Hepatocyte (in vitro differentiated cells): ENCODE measurements at places on chromosomes 1 and 21. TPM values are rescaled to one million over a fixed set of nuclear protein-coding genes. Genes with fewer than 3 reads are reported as not detected.

DNA sequence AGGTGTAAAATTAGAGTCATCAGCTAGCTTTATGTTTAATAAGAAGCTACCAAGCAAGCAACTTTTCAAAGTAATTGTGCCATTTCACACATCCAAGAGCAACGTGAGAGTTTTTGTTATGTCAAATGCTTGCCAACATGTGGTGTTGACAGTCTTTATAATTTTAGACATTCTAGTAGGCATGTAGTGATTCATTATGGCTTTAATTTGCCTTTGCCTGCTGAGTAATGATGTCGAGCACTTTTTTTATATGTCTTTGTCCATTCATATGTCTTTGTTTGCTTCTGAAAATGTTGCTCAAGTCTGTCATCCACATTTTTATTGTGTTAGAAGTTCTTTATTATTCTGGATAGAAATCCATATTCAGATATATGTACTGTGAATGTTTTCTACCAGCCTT is 21.4 kb upstream of the CHIT1 start:
- DNase-seq: no peak

The ITLN2 gene
- polyA plus RNA-seq: 1.7 and 3.6 TPM in 2 replicates

The SPRR2B gene
- not detected in 2 replicates for polyA plus RNA-seq

GRCh38 chr1:54814126-54814498 is 13.0 kb upstream of the TTC22 start:
- DNase-seq: peak; percentile 3

The CFHR4 gene
- polyA plus RNA-seq: 0.21 and 1.2 TPM in 2 replicates

The MTMR11 gene
- polyA plus RNA-seq: 34.0 and 40.2 TPM in 2 replicates

- no peak for DNase-seq
Observed at GRCh38 chr1:203547771-203548421, 53.9 kb downstream of the OPTC start.

DNA sequence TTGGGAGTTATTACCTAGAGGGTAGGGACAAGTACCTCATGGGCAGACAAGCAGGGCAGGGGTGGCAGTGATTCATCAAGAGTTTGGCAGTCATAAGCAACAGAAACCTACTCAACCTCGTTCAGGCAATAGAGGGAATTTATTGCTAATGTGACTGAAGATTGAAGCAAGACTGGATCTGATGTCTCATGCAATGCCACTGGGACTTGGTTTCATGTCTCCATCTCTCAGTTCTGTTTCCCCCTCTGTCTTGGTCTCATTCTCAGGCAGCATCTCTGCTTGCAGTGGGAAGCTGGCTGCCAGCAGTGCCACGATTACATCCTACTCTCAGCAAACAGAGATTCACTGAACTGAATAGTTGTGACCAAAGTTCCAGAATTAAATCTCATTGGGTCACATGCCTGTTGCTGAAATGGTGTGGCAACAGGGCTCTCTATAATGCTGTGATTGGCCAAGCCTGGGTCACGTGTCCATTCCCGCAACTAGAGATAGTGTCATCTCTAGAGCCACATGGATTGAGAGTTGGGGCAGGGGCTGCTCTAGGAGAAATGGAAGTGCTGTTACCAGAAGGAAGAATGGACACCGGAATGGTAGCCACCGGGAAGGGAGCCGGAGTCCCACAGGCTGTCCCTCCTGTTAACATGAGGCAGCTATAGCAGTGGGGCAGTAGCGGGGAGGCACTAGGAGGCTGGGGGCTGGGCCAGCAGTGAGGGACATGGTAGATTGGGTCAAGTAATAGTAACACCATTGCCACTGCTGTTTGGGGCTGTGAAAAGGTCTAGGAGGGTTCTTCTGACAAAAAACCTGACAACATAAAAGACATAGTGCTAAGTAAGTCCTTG is 3.9 kb upstream of the CDC42 start:
- DNase-seq: no peak

DNA sequence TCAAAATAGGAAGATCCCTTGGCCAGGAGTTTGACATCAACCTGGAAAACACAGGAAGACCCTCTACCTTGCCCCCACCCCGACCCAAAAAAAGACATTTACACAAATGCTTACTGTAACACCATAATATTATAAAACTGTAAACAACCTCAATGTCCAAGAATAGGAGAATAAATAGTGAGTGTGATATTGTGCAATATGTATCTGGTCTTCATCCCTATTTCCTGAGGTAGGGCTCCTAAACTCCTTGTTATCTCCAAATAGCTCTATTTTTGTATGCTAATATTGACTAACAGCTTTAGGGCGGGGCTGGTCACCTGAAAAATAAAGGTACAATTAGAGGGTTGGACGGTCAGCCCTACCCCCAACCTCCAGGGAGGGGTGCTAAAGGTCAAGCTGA is 23.5 kb downstream of the RSBN1 start:
- DNase-seq: no peak

The KCNQ4 gene
- not detected in 2 replicates for polyA plus RNA-seq

The HPDL gene
- polyA plus RNA-seq: 5.1 and 5.8 TPM in 2 replicates
